ENCODE measurements at places on chromosomes 1 and 21.

DNA sequence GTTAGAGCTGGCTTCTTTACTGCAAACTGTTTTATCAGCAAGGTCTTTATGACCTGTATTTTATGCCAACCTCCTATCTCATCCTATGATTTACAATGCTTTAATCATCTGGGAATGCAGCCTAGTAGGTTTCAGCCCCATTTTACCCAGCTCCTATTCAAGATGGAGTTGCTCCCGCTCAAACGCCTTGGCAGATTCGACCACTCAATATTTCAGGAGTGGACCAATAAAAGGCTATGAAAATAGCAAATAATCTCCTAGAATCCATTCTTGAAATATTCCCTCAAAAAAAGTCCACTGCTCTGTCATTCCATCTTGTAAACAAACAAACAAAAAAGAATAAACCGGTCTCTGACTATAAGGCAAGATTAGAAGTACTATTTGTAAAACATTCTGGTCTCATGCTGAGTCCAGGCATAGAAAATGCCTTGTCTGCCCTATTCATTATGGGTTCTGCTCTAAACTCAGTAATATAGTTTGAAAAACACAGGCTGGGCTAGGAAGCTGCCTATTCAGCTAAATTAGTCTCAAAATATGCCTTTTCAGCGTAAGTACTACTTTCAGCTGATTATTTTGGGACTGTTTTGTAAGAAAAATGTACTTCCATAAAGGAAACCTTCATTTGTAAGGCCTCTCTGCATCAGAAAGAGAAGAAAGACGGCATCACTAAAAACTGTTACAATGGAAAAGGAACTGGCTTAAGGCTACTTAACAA is 53.0 kb downstream of the TBX19 start:
- no peak for DNase-seq

- DNase-seq = no peak
Measured at GRCh38 chr1:89799495-89799894, 21.3 kb upstream of the LRRC8D start.

GRCh38 chr1:12202577-12202976 is 27.3 kb upstream of the VPS13D start:
- DNase-seq = no peak

DNA sequence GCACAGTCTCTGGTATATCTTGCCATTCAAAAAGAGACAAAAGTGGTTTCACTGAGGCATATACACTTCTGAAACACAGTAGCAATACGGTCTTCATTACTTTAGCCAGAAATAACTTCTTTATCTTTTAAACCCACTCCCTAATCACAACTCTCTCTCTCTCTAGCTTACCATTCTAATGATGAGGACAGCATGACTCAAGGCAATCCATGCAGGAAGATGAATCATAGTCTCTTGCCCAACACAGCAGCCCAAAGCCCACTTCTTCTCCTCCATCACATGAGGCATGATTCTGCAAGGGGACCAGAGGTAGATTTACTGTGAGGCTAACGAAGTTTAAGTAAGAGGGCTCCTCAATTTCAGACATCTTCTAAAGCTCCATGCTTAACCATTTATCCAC is 285.0 kb upstream of the NR5A2 start:
- no peak for DNase-seq

DNA sequence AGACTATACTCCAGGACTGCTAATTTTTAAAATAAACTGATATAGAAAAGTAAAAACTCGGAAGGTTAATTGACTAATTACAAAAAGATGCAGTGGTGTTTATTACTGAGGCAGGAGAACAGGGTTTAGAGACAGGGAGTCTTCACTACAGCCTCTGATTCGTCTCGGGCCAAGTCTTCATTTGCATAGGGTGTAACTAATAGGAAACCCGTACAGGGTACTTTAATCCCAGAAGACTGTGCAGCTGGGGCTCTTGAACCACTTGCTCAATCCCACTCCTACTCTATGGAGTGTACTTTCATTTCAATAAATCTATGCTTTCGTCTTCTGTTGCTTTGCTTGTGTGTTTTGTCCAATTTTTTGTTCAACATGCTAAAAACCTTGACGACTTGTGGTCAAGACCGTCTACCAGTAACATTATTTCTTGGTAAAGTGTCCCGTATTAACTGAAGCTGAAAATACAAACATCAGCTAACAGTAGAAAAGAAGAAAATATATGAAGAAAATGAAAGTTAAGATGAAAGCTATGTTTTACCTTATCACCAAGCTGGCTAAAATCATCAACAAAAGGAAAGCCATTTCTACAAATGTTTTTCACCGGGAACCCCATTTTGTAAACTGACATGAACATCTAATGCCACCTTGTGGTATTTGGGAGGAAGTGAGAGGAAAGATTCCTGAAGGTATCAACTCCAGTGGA is 8.0 kb downstream of the SDHB start:
- DNase-seq = peak; percentile 58

GRCh38 chr1:99565606-99566289 is 80.2 kb upstream of the PALMD start:
- no peak for DNase-seq

- DNase-seq = peak; percentile 61
Measured at GRCh38 chr1:66274634-66275033, 259.3 kb upstream of the SGIP1 start.

DNA sequence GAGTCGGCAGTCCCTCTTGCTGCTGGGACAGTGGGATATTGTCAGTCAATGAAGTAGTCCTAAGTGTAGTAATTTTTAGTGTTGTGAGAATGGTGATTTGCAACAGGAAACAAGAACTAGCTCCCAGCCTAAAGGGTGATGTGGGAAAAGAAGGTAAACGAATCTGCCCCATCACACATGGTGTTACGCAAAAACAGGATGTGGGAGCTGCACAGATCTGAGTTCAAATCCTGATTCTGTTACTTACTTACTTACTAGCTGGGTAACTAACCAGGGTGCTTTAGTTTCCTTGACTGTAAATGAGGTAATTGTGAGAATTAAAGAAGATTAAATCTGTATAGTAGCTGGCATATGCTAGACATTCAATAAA is 22.3 kb downstream of the NAV1 start:
- no peak for DNase-seq

GRCh38 chr1:116503546-116504307 is 67.1 kb downstream of the CD58 start:
- DNase-seq = peak; percentile 58

GRCh38 chr1:155210314-155211104 is 2.0 kb downstream of the MTX1 start:
- DNase-seq = no peak

- DNase-seq = no peak
Measured at GRCh38 chr1:152747831-152748230, 10.0 kb upstream of the KPRP start.

- no peak for DNase-seq
Measured at GRCh38 chr1:211336161-211336560, 9.5 kb downstream of the TRAF5 start.

GRCh38 chr1:236066828-236067386 is 2.0 kb upstream of the NID1 start:
- peak; percentile 86 for DNase-seq

Data from natural killer cell (primary cell).